Activated T-helper 1 cell treated with anti-CD3 and anti-CD28 coated beads, Interleukin-12 subunit alpha, Interleukin-12 subunit beta, Interleukin-2, Interleukin-4 antibody, amounts not matched to agents 30 ng/mL and 10 ng/mL and 1 ng/mL, durations not matched to agents 14 hours and 24 hours and 36 hours (primary cell): ENCODE measurements at places on chromosomes 6 and 20. TPM values are rescaled to one million over a fixed set of nuclear protein-coding genes. Genes with fewer than 3 reads are reported as not detected.

GRCh38 chr20:41229259-41229658 is 88.3 kb downstream of the ZHX3 start:
- no peak for DNase-seq

DNA sequence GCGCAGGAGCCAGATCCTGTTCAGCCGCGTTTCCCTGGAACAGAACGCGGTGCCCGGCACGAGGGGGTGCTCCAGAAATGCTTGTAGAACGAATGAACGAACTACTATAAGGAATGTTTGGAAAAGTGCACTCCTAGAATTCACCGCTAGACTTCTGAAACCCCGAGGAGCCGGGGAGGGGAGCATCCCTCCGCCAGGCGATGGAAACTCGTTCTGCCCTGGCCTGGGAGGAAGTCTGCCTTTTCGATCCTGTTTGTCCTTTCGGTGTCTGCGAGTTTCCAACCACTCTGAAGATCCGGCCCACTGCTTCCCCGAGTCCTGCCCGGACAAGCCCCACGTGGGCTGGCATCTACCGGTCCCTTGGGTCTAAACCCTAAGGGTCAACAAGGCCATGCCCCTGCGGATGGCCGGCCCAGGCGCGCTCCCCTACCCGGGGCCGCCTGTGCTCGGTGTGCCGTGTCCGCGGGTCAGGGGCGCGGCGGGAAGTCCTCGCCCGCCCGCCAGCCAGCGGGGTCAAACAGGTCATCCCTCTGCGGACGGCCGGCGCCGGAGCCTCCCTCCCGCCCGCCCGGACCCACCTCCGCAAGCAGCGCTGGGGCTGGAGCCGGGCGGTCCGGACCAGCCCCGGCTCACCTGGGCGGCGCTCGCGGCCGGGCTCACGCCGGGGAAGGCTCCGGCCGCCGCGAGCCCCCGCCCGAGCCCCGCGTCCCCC is 526 bp downstream of the SULF2 start:
- no peak for DNase-seq

GRCh38 chr6:22965889-22966288 is 396.5 kb downstream of the HDGFL1 start:
- no peak for DNase-seq

Gene DUSP15
- total RNA-seq = not detected in 2 replicates

Gene OR2B6
- total RNA-seq = not detected in 2 replicates

- DNase-seq = no peak
These were observed 17.3 kb downstream of the EEF1E1 start for GRCh38 chr6:8085053-8085511.

DNA sequence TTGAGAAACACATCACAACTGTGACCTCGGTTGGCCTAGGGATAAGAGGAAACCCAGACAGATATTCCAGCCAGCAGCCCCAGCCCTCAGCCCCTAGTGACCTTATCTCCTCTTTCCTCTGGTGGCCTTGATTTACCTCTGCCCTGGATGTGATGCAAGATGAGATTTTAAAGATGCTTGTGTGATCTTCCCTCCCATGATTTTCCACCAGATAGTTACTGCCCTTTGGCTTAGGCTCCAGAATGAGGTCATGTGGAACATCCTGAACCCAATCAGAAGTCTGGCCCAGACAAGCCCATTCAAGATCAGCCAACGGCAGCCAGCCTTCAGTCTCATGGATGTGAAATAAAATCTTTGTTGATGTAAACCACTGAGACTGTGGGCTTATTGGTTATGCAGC is 104.0 kb downstream of the BANF2 start:
- no peak for DNase-seq

DNA sequence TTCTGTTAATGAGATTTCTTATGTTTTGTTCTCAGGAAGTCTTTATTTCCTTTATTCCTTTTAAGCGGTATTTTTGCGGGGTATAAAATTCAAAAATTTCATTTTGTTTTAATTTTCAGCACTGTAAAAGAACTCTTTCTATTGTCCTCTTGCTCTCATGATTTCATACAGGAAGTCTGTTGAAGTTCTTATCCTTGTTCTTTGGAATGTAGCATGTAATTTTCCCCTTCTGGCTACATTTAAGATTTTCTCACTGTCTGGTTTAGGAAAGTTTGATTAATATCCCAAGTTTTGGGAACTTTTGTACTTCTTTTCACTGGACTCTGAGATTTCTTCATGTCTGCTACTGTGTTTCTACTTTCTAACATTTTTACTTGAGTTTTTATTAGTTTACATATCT is 581.4 kb upstream of the GJE1 start:
- no peak for DNase-seq

DNA sequence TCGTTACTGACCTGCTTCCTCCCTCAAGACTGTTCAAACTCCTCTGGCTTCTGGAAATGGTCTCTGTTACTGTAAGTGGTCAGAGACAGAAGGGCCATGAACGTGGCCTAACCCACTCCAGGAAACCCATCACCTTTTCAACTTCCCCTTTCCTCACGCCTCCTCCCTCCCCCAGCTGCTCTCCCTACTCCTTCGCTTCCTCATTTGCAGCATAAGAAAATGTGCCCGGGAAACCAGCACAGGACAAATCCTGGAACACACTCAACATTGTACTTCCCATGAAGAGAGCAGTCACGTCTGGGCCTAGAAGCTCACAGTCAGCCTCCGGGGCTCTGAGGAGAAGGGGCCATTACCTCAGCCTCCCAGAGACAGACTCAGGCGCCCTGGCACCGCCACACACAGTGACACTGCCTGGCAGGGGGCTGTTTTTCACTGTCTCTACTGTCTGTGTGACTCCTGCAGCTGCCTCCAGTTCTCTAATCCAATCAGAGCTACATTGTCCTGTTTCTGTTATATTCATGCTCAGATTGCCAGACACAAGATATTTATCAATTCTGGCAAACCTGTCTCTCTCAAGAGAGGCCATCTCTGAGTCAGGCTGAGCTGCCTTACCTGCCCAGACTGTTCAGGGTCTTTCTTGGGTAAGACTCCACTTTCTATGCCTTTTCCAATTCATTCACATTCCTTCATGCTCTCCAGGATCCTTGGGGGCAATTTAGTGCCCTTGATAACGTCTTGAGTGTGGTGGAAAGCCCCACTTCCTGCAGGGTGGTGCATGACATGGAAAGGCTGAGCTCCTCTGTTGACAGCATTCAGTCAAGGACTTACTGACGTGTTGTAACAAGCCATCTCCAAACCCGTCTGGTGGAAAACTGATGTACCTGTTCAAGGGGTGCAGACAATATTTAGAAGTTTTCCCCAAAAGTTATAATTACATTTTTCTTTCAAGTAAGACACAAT is 242.2 kb downstream of the HIVEP2 start:
- no peak for DNase-seq

DNA sequence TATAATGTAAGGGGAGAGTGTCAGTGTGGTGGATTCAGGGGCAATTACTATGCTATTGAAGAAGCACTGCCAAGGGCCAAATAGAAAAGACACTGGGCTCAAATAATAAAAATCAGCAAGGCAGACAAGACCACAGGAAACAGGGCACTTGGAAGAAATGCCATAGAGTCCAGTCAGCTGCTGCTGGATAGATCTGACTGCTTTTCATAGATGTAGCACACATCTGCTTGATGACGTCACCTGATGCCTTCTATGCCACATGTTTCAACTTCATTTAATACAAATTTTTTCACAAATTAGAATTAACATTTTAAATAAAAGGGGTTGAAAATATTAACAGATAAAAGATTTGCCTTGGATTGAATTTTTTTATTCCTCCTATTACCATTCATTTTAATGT is 23.9 kb upstream of the AHI1 start:
- no peak for DNase-seq

Gene MOG
- total RNA-seq = not detected in 2 replicates

- no peak for DNase-seq
These were observed 246.7 kb downstream of the DLL1 start for GRCh38 chr6:170043881-170044790.

DNA sequence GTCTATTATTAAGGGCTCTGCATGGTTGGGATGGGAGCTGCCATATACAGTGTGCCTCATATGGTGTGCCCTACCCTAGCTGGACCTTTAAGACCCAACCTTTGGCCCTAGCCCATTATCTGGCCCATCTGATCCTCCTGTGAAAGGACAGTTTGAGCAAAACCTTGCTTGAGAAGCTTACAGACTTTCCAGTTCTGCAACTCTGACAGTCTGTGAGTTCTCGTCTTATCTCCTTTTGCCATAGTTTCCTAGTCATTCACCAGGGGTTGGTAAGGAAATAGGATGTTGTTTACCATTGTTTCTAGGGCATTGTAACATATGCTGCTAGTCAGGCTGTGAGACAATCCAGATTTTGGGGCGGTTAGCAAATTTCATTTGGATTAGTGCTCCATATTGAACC is 17.2 kb downstream of the CTNNBL1 start:
- DNase-seq = no peak

DNA sequence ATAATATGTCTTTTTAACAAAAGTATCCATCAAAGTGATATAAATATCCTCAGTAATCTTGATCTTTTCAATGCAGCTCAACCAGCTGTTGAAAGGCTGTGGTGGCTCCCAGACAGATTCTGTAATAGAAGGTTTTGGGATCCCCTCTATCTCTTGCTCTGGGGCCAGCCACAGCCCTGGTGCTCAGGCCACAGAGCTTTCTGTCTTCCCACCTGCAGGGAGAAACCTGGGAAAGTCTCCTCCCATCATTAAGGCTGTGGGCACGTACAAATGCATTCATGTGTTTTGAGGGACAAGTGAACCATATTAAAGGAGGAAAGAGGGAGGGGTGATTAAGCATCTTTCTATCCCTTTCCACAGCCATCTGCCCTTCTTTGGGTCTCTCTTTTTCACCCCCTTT is 183.1 kb downstream of the PRDM13 start:
- no peak for DNase-seq

DNA sequence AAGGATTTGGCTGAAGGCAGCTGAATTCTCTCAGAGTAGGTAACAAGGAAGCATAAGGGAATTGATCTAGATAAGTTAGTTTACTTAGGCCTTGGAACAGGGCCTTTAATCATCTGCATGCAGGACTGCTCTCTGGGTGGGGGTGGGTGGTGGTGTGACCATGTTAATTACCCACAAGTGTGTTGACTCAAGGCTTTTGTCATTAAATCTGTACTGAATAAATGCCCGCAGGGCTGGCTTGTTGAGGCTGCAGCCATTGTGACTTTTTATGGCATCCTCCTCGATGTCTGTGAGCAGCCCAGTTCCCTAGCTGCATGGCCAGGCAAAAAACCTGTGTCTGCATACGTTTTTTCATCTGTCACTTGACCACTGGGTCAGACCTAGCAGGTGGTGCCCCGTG is 63.5 kb upstream of the ASCC3 start:
- DNase-seq = no peak

- DNase-seq = no peak
These were observed 238.1 kb upstream of the ARID1B start for GRCh38 chr6:156538875-156539660.

Gene NOTCH4
- 0.66 and 0.73 TPM in 2 replicates for total RNA-seq

Gene PTCRA
- total RNA-seq = not detected in 2 replicates

DNA sequence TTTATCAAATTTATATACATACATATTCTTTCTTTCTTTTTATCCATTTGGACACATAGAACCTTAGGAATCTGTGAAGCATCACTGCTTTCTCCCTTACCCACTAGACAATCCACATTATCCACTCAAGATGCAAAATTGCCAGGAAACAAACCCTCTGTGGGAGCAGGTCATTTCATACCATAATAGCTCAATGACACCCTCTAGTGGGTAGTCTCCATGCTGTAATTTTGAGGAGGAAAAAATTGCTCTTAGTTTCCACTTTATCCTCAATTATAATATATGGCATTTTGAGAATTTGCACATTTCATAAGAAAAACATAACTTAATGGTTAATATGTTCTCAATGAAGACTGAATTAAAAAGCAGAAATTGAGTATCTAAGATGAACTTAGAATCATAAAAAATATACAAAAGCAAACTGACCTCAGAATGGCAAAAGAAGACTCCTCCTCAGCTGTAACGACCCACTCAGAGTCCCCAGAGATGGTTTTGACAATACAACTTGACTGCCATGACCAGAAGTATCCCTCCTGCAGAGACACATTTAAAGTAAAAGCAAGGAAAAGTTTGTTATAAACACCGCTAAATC is 164.1 kb downstream of the FRK start:
- DNase-seq = no peak

Gene POPDC3
- total RNA-seq = not detected in 2 replicates

Gene HLA-DQB1
- total RNA-seq = 4.3 and 4.7 TPM in 2 replicates

GRCh38 chr6:11174242-11174611 is 58.2 kb downstream of the NEDD9 start:
- no peak for DNase-seq

GRCh38 chr20:53597030-53597482 is 3.4 kb upstream of the ZNF217 start:
- no peak for DNase-seq

GRCh38 chr6:163627274-163628062 is 212.9 kb downstream of the QKI start:
- no peak for DNase-seq

GRCh38 chr6:11772109-11772825 is 6.3 kb downstream of the ADTRP start:
- DNase-seq = no peak

GRCh38 chr20:19257865-19258264 is 45.4 kb downstream of the SLC24A3 start:
- no peak for DNase-seq

Gene SLC52A3
- total RNA-seq = not detected in 2 replicates

DNA sequence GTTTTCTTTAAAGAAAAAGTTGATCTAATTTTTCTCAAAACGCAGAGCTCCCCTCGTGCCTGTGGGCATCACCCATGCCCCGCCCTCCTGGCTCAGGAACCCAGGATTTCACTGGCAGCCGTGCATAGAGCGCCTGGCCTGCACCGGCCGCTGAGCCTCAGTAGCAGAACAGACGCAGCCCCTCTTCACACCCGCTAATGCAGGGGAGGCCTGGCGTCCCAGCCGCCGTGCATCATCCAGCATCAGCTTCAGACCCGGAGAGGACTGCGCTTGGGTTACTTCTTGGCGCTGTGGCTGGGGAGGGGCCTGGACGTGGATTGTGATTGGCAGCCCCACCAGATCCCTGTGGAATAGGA is 18.1 kb downstream of the RBM38 start:
- DNase-seq = no peak

Gene PGC
- 0.60 TPM in 1 of 2 replicates, not detected in the other for total RNA-seq

- no peak for DNase-seq
These were observed 198.2 kb upstream of the PLCB4 start for GRCh38 chr20:8870652-8871051.

Gene JAG1
- 1.3 and 1.4 TPM in 2 replicates for total RNA-seq

Gene GGTLC1
- not detected in 2 replicates for total RNA-seq

GRCh38 chr6:85923013-85923430 is 280.3 kb upstream of the SYNCRIP start:
- DNase-seq = no peak

DNA sequence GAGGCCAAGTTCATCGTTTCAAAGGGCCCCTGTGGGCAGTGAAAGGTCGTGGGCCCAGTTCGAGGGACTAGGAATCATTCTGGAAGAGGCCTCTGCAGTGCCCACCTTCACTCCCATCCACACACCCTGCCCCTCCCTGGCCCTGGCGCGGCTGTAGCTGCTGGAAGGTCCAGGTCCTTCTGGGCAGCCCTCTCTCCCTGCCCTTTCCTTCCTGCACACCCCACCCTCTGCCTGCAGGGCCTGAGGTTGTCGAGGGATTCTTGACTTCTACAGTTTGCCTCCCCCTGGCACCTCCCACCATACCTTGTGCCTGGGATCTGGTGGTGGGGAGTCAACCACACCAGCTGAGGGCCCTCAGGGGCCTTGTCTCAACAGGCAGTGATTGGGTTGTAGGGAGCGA is 4.5 kb upstream of the MYT1 start:
- no peak for DNase-seq
